ENCODE measurements at places on chromosomes 2 and 18.

GRCh38 chr2:74584088-74584645, 29.6 kb downstream of the DOK1 start:
- no peak for DNase-seq

DNA sequence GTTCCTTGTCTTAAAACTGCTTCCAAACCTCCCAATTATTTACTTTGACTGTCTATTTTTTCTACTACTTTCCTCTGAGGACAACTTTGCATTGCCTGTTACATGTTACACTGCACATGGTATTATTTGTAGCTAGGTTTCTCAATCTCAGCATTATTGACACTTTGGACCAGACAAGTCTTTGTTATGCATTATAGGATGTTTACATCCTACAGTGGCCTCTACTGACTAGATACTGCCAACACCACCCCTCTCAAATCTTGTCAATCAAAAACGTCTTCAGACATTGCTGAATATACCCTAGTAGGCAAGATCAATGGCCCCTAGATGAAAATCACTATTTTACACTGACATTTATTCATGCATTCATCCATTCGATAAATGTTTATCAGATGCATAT, 129.6 kb upstream of the DNAJC10 start:
- no peak for DNase-seq

DNA sequence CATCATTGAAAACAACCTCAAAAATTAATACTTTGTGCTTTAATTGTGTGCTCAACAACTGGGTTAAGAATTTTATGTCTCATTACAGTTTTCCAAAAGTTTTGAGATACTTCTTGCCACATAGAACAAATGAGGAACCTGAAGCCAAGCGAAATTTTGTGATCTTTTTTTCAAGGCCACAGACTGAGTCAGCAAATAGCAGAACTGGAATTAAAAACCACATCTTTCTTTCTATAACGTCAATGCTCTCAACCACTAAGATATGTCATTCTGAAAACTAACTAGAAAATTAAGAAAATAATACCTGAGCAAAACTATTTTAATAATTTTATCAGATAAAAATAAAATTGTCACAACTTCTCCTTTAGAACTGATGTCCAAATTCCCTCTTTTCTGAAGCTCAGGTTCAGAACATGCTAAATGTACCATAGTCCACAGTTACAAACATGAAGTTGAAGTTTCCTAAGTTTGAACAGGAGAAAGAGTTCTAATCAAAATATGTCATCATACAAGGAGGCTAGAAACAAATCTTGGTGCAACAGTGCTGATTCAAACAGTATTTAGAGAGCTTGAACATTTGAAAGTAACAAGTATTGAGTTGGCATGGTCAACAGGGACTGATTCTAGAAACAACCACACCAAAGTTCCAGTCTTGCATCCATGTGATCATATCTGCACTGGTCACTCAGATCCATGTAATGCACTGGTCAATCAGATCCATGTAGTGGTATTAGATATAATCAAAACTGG, 27.6 kb upstream of the CALCRL start:
- no peak for DNase-seq

DNA sequence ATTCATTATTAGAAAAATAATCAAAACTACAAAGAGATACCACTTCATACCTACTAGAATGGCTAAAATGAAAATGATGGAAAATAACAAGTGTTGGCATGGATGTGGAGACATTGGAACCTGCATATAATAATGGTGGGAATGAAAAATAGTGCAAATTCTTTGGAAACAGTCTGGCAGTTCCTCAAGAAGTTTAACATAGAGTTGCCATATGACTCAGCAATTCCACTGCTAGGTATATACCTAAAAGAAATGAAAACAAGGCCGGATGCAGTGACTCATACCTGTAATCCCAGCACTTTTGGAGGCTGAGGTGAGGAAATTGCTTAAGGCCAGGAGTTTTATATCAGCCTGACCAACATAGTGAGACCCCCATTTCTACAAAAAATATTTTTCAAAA, 41.6 kb upstream of the ACYP2 start:
- no peak for DNase-seq

DNA sequence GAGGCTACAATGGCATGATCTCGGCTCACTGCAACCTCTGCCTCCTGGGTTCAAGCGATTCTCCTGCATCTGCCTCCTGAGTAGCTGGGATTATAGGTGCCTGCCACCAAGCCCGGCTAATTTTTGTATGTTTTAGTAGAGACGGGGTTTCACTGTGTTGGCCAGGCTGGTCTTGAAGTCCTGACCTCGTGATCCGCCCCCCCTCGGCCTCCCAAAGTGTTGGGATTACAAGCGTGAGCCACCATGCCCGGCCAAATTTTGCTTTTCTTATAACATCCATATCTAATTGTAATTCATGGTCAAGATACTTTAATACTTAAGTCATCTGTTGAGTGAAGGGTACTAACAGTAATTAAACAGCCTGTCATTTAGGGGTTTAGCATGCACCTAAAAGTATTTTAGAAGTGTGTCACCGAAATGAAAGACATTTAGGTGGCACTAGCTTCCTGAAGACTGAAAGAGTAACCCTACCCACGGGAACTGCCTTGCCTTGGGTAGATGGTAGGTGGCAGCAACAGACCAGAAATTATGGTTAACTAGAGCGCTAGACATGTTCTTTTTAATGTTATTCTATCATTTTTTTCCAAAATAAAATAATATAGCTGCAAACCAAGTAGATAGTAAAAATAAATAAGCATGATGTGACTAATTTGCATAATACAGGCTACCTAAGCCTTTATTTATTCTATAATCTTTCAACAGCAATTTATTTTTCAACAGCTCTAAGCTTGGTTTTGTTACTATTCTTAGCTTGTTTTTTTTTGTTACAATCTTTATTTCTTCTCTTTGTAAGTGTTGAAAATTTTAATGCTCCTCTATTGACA, 8.6 kb upstream of the ACYP2 start:
- no peak for DNase-seq

DNA sequence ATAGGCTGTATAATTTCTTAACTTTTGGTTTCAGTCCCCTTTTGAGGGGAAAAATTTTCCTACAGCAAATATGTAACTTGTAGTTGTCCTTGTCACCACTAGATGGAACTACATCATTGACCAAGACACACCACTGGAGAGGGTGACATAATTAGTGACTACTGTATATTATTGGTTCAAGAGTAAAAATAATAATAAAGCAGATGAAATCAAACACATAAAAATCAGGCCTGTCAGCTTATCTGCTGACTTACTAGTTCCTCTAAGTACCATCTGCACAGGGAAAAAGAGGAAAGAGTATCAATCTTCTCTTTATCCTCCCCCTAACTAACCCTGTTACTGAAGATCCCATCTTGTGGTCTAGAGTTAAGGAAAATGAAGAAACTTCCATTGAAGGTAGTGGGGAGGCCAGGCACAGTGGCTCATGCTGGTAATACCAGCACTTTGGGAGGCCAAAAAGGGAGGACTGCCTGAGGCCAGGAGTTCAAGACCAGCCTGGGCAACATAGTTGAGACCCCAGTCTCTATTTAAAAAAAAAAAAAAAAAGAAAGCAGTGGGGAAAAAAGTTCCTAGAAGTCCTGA, 29.6 kb upstream of the ENOSF1 start:
- DNase-seq: peak; percentile 1

DNA sequence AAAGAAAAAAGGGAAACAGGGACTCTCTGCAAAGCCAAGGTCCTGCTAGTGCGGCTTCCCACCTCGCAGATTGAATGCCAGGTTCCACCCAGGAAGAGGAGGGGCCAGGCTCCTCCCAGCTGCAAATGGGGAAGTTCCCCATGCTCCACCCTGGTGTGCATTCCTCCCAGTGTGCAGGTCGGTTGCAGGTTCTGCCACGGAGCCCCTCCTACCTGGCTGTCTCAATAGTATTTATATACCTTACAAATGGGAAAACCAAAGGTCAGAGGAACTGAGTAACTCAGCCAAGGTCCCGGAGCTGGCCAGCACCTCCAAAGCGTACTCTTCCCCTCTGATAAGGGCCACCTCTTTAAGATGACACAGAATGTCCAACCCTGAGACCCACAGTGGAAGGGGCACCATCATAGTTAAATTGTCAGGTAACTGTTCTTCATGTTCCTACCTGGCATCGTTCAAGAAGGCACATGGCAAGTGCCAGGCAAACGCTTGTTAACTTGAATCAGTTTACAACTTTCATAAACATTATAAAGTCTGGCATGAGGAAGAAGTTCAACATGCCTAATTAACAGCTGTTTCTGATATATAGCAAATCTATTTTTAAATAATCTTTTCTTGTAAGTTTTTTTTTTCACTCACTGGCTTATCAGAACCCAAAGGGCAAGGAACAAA, 35.5 kb downstream of the POU3F3 start:
- no peak for DNase-seq

DNA sequence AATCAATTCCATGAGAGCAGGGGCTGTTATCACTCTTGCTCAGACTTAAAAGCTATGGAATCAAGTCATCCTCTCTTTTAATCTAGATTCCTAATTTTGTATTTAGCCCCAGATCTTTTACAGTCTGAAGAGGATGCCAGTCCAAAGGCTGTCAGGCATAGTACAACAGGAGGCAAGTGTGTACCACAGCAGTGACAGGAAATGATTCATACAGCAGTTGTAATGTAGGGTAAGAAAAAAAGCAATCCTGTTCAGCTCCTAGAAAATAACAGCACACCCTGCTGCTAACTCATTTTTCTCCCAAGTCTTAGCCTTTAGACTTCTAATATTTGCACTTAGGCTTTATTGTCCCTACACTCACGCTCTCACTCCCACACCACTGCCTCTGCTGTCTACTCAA, 127.8 kb upstream of the SYT4 start:
- no peak for DNase-seq

GRCh38 chr18:65025756-65026155, 725.1 kb upstream of the CDH7 start:
- DNase-seq: no peak
